ENCODE measurements at places on chromosomes 6 and 20.

DNA sequence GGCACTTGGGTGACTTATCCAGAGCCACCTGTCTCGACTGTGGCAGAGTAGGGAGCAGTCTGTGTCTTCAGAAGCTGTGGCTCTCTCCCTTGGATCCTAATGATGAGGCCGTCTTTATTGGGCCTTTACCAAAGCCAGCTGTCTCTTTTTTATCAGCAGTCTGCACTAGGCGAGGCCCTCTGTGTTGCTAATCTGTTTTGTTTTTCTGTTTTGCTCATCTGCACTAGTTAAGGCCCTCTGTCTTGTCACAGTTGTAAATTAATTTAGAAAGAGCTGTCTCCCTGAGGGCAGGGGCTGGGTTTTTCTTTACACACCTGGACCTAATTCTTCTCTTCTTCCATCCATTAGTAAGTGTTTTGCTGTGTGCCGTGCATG lies 45.0 kb downstream of the CDS2 start:
- no peak overlapping the region for H3K27ac ChIP-seq
- H3K4me3 ChIP-seq = no peak overlapping the region
- no peak for DNase-seq
- H3K27me3 ChIP-seq = no peaks in the 10 kb centered on the region
- H3K4me1 ChIP-seq = peaks cover 19% of the 10 kb centered on the region

- H3K36me3 ChIP-seq = peaks cover 5% of the 10 kb centered on the region
- no peak overlapping the region for H3K27ac ChIP-seq
- no peak overlapping the region for H3K4me3 ChIP-seq
Observed at GRCh38 chr6:160051390-160051789, 70.2 kb upstream of the SLC22A1 start.

DNA sequence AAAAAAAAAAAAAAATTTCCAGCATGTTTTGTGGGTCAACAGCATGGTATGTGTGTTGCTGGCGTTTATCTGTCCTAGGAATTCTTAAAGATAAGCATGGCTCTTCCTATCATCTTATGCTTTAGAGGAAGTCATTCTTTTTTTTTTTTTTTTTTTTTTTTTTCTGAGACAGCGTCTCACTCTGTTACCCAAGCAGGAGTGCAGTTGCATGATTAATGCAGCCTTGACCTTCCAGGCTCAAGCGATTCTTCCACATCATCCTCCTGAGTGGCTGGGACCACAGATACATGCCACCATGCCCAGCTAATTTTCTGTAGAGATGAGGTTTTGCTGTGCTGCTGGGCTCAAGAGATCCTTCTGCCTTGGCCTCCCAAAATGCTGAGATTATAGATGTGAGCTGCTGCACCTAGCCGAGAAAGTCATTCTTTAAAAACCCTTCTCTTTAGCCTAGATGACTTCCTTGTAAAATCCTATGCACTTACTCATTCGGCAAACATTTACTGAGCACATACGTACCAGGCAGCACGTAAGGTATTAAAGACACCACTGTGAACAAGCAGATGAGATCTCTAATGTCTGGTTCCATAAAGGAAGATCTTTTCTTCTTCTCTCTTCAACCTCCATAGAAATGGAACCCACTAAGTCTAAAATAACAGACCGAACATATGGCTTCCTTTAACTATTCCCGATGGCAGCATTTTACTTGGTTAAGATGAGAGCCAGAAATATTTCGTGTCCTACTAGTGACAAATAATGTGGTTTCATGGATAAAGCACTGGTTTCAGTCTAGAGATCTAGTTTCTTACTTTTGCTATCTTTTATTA lies 122.4 kb downstream of the RIN2 start:
- no peaks in the 10 kb centered on the region for H3K27me3 ChIP-seq
- H3K4me3 ChIP-seq = no peak overlapping the region

DNA sequence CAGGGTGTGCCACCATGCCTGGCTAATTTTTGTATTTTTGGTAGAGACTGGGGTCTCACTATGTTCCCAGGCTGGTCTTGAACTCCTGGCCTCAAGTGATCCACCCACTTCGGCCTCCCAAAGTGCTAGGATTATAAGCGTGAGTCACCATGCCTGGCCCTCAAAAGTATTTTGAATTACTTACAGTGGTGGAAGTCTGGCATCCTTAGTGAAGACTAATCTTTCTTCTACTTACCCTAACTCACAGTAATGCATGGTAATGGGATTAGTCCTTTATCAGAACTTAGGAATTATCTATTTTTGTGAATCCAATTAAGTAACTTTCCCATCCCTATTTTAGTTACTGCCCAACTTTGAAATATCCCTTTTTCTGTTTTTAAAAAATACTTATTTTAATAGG lies 3.9 kb downstream of the RWDD1 start:
- peaks cover 3% of the 10 kb centered on the region for H3K36me3 ChIP-seq
- H3K4me3 ChIP-seq = no peak overlapping the region
- H3K27me3 ChIP-seq = no peaks in the 10 kb centered on the region

GRCh38 chr20:51094221-51094620 lies 71.3 kb upstream of the KCNG1 start:
- no peak overlapping the region for H3K27ac ChIP-seq
- DNase-seq = no peak
- no peaks in the 10 kb centered on the region for H3K36me3 ChIP-seq

DNA sequence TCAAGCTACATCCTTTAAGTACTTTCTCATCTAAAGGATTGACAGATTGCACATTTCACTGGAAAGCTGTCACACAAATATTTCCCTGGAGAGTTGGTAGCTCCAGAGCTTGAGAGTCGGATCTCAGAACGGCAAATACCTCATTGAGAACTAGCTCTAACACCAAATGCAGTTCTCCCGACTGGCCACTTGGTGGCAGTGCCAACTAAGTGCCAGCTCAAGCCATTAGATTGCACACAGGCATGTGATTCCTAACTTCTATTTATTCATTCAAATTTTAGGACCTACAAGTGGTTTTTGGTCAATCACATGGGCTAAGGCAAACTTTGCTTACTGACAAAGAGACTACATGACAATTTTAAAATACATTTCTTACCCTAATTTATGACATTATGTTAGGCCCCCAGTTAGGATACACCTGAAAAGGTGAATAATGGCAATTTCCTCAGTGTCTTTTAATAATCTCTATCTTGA lies 7.9 kb upstream of the MCHR2 start:
- peak; percentile 45 for DNase-seq
- H3K27me3 ChIP-seq = peaks cover 32% of the 10 kb centered on the region
- H3K27ac ChIP-seq = no peak overlapping the region
- no peak overlapping the region for H3K4me3 ChIP-seq

DNA sequence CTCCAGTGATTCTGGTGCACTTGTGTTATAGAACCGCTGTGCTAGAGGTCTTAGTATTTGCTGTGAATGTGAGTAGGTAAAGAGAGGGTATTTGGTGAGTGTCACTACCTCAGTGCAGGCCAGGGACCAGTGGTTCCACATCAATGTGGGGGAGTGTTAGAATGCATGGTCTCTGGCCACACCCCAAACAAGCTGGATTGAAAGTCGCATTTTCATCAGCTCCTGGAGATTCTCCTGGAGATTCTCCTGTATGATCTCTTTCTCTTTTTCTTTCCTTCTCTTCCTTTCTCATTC lies 26.8 kb upstream of the BCAS1 start:
- no peak for DNase-seq
- no peak overlapping the region for H3K27ac ChIP-seq
- no peak overlapping the region for H3K4me3 ChIP-seq
- no peaks in the 10 kb centered on the region for H3K4me1 ChIP-seq

- no peaks in the 10 kb centered on the region for H3K36me3 ChIP-seq
- peaks cover 20% of the 10 kb centered on the region for H3K27me3 ChIP-seq
- H3K4me3 ChIP-seq = no peak overlapping the region
Observed at GRCh38 chr6:31379850-31380249, 22.9 kb upstream of the HLA-B start.

DNA sequence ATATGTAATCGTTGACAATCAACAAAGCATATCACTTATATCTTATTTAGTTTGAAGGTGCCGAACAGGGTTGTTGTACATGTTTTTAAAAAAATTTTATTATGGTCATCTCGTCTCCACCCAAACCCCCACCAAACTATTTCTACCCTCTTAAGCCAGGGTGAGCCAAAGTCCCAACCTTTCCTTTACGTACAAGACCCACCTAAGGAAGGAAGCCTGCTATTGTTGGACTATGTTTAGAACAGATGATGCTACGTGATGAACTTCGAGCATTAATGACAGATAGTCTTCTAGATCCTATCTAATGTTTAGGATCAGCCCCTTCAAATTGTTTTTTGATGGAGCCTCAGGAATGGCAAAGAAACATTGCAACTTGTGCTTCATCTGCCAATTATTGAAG lies 44.4 kb downstream of the CLIC5 start:
- H3K4me3 ChIP-seq = no peak overlapping the region
- H3K27me3 ChIP-seq = no peaks in the 10 kb centered on the region
- H3K27ac ChIP-seq = no peak overlapping the region
- no peaks in the 10 kb centered on the region for H3K4me1 ChIP-seq

GRCh38 chr6:55659304-55659703 lies 80.3 kb upstream of the HMGCLL1 start:
- H3K36me3 ChIP-seq = no peaks in the 10 kb centered on the region
- no peaks in the 10 kb centered on the region for H3K27me3 ChIP-seq
- H3K27ac ChIP-seq = no peak overlapping the region

- H3K4me1 ChIP-seq = no peaks in the 10 kb centered on the region
- no peaks in the 10 kb centered on the region for H3K27me3 ChIP-seq
- DNase-seq = no peak
- H3K36me3 ChIP-seq = no peaks in the 10 kb centered on the region
Observed at GRCh38 chr6:23280437-23280836, 711.1 kb downstream of the HDGFL1 start.

GRCh38 chr20:59933849-59934585 lies 580 bp upstream of the SYCP2 start:
- no peaks in the 10 kb centered on the region for H3K36me3 ChIP-seq
- peaks cover 3% of the 10 kb centered on the region for H3K4me1 ChIP-seq
- peak overlapping the region; percentile 55 for H3K4me3 ChIP-seq
- peak; percentile 56 for DNase-seq
- no peak overlapping the region for H3K27ac ChIP-seq
- peaks cover 2% of the 10 kb centered on the region for H3K27me3 ChIP-seq

DNA sequence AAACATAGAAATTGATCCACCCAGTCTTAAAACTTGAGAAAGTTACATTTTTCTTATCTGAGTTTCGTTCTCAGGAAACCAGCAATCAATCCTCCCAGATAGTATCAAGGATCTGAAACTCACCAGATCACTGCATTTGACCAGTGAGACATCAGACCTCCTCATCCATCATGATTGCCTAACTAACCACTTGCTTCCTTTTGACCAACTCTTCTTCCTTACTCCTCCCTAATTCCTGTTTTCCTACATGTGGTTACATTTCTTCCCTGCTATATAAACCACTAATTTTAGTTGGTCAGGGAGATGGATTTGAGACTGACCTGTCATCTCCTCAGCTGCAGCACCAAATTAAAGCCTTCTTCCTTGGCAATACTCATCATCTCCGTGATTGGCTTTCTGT lies 357.1 kb upstream of the POU3F2 start:
- H3K27me3 ChIP-seq = no peaks in the 10 kb centered on the region
- H3K27ac ChIP-seq = no peak overlapping the region
- H3K4me1 ChIP-seq = no peaks in the 10 kb centered on the region
- no peak overlapping the region for H3K4me3 ChIP-seq

DNA sequence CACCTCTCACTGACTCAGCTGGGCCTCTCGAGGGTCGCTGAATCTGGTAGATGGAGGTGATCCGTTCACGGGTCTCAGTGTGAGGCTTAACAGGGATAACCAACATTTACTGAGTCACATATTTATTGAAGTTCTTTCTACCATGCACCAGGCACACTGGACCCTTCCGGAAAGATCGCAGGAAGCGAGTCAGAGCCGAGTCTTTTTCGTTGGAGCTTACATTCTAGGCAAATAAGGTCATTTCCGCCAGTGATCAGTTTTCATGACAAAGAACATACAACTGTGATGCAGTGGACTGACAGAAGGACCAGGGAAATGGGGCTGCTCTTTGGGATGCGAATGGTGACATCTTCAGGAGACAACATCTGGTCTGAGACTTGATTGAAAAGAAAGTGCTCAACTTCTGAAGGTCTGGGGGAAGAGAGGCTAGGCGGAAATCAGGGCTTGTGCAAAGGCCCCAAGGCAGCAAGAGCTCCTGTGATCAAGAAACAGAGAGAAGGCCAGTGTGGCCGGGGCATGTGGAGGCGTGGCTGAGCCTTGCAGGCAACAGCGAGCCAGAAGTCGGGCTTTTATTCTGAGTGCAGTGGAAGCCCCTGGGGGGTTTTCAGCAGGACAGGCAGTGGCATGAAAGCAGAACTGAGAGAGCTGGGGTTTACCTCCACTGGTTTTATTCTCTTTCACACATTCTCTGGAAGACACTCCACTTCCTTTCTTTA lies 56.7 kb downstream of the APCDD1L start:
- no peaks in the 10 kb centered on the region for H3K27me3 ChIP-seq
- H3K4me1 ChIP-seq = peaks cover 22% of the 10 kb centered on the region
- H3K27ac ChIP-seq = peak overlapping the region; percentile 55
- H3K36me3 ChIP-seq = no peaks in the 10 kb centered on the region
- H3K4me3 ChIP-seq = no peak overlapping the region

DNA sequence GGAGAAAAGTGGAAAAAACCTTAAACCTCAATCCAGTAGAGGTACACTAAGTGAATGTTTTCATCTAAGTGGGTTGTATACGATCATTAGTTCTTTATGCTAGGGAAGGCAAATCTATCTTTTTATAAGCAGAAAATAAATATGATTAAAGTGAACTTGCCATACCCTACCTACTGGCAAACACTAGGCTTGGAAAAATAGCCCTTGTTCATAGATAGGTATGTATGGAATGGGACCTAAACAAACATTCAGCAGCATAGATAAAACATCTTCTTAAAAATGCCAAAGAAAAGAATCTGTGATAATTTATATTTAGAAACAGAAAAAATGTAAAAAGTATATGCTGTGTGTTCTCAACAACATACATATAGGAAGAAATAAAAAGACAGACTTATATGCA lies 18.8 kb downstream of the REV3L start:
- DNase-seq = no peak
- no peak overlapping the region for H3K4me3 ChIP-seq
- H3K4me1 ChIP-seq = peaks cover 40% of the 10 kb centered on the region
- no peaks in the 10 kb centered on the region for H3K27me3 ChIP-seq
- H3K36me3 ChIP-seq = no peaks in the 10 kb centered on the region

DNA sequence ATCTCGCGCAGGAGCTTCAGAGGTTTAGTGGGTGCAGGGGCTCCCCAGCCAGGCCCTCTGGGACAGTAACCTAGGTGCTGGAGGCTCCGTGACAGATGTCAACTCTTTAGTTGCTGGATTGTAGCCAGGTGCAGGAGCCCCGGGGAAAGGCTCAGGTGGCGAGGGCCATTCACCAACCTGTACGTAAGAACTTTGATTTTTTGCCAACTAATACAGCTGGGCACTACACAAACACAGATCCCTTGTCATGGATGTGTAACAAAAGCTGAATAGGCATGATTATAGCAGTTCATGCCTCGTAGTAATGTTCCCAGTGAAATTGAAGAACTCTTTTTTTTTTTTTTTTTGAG lies 82.6 kb downstream of the CDC5L start:
- no peaks in the 10 kb centered on the region for H3K4me1 ChIP-seq
- no peaks in the 10 kb centered on the region for H3K36me3 ChIP-seq
- DNase-seq = no peak
- H3K4me3 ChIP-seq = no peak overlapping the region
- H3K27me3 ChIP-seq = no peaks in the 10 kb centered on the region
- no peak overlapping the region for H3K27ac ChIP-seq
